ENCODE measurements at places on chromosomes 5 and 9. TPM values are rescaled to one million over a fixed set of nuclear protein-coding genes. Genes with fewer than 3 reads are reported as not detected.
A peak's percentile ranks its signal among the peaks of the same experiment; 100 is the strongest.

Gene PAPPA
- 7.0 TPM for total RNA-seq

Gene ERGIC1
- 257 TPM for total RNA-seq

Gene PCDHB3
- total RNA-seq = 0.42 TPM

Gene CKMT2
- not detected for total RNA-seq

Gene ECM2
- 13.5 TPM for total RNA-seq

Gene TBC1D9B
- total RNA-seq = 162 TPM

Gene OR13C2
- not detected for total RNA-seq

DNA sequence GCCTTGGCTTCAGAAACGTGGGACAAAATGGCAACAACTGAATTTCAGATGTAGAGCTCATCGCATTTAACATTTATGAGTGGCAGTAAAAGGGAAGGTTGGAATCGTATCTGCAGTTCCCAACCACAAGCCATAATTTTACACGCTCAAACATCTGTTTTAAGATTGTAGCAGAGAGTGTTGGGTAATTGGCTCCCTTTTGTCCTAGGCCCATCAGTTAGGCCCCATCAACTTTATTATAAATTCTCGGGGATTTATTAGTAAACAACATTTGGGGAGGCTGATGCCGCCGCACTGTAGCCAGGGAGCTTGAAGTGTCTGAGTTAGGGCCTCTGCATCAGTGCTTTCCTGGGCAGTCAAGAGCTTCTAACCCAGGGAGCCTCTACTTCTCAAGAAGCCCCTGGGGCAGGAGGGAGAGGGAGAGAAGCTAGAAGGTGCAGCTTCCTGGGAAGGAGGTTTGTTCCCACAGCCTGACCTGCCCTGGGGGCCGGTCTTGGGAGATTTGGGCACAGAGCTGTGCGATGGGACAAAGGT is 66.2 kb downstream of the HSPA4 start:
- H3K4me3 ChIP-seq = no peak overlapping the region
- no peaks in the 10 kb centered on the region for H3K36me3 ChIP-seq
- H3K27ac ChIP-seq = no peak overlapping the region

DNA sequence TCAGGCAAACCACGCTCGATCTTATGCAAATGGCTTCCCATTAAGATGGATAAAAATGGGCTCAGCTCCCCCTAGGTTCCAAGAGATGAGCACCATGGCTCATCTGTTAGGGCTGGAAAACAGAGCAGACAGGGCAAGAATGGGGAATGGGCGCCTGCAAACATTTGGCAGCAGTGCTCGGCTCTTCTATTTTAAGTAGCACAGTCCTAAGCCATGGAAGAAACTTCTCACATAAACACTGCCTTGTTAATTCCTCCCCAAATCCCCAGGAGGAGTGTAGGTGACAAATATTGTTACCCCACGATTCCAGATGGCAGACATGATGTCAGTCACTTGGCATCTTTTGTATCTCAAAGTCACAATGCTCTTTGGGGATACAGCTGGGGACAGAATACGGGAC is 221.8 kb downstream of the ICE1 start:
- H3K36me3 ChIP-seq = no peaks in the 10 kb centered on the region
- H3K4me3 ChIP-seq = no peak overlapping the region
- no peak for DNase-seq
- H3K27me3 ChIP-seq = peaks cover 8% of the 10 kb centered on the region
- H3K4me1 ChIP-seq = no peaks in the 10 kb centered on the region

DNA sequence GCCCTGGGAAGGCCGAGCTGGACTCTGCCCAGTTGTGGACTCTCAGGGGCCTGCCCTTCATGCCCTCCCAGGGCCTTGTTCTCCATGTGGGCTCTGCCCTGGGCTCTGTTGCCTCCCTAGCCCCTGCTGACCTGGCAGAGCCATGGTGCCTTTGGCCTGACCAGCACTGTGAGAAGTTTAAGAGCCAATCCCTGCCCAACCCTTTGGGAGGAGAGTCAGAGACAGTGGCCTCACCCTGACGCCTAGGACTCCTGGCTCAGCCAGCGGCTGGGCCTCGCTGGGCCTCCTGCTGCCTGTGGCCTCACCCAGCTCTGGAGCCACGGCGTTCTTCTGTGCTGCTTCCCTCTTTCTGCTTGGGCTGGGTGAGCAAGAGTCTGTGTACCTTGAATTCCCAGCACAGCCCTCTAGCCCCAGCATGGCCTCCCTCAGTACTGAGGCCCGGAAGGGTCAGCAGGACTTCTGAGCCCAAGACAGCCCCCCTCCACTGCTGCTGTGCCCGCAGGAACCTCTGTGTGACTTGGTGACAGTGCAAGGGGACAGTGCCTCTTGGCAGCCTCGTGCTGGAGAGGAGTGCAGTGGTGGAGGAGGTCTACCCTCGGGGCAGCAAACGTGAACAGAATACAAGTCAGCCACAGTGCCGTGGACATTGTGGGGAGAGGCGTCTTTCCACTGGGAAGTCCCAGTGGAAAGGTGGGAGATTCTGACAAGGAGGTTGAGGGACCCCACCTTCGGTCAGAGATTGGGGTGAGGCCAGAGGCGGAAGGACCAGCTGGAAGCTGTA is 97.4 kb downstream of the CACNA1B start:
- no peak overlapping the region for H3K27ac ChIP-seq
- H3K36me3 ChIP-seq = no peaks in the 10 kb centered on the region
- no peaks in the 10 kb centered on the region for H3K27me3 ChIP-seq
- no peak overlapping the region for H3K4me3 ChIP-seq
- DNase-seq = no peak

GRCh38 chr9:89382026-89382986 is 64.0 kb downstream of the SECISBP2 start:
- no peak overlapping the region for H3K4me3 ChIP-seq
- H3K27me3 ChIP-seq = no peaks in the 10 kb centered on the region
- no peaks in the 10 kb centered on the region for H3K36me3 ChIP-seq
- H3K27ac ChIP-seq = no peak overlapping the region
- DNase-seq = no peak
- H3K4me1 ChIP-seq = no peaks in the 10 kb centered on the region

GRCh38 chr5:137366526-137366925 is 132.6 kb downstream of the SPOCK1 start:
- H3K36me3 ChIP-seq = no peaks in the 10 kb centered on the region
- H3K4me3 ChIP-seq = no peak overlapping the region
- H3K27me3 ChIP-seq = no peaks in the 10 kb centered on the region
- no peak overlapping the region for H3K27ac ChIP-seq
- DNase-seq = no peak

DNA sequence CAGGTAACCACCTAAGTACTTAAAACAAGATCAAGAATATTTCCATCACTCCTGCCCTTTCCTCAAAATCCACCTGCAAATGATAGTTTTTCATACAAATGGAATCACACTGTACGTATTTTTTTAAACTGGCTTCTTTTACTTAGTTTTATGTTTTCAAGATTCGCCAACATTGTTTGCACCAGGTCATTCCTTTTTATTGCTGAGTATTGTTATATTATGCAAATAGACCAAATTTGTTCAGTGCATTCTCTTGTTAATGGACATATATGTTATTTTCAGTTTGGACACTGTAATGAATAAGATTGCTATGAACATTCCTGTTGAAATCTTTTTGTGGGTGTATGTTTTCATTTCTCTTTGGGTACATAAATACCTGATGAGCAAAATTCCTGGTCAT is 8.3 kb upstream of the ANKRD31 start:
- no peaks in the 10 kb centered on the region for H3K4me1 ChIP-seq
- no peaks in the 10 kb centered on the region for H3K36me3 ChIP-seq
- H3K27ac ChIP-seq = no peak overlapping the region

DNA sequence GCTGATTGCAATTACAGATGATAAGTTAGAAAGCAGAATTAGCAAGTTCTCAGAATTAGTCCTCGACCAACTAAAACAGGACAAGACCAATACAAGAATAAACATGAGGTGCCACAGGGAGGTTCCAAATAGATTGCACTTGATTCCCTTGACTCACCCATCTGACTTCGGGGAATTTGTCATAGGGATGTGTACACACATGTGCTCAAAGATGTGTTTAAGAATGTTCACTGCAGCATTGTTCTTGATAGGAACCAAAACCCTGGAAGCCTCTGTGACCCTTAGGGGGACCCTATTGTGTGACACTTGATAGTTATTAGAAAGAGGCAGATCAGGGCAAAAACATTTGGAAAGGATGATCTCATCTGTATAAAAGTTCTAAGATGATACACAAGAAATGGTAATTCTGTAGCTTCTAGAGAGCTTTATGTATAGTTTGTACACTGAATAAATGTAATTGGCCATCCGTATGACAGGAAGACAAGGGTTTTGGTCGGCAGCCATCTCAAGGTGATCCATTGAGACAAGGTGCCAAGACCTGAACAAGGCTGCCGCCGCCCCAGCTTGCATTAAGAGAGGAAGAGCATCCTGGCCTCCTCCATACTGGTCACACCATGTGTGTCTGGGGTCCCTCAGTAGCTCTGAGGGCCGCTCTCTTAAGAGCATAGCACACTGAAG is 48.2 kb upstream of the GARNL3 start:
- H3K27me3 ChIP-seq = peaks cover 5% of the 10 kb centered on the region
- no peak for DNase-seq
- no peak overlapping the region for H3K4me3 ChIP-seq
- no peaks in the 10 kb centered on the region for H3K36me3 ChIP-seq
- peaks cover 6% of the 10 kb centered on the region for H3K4me1 ChIP-seq

DNA sequence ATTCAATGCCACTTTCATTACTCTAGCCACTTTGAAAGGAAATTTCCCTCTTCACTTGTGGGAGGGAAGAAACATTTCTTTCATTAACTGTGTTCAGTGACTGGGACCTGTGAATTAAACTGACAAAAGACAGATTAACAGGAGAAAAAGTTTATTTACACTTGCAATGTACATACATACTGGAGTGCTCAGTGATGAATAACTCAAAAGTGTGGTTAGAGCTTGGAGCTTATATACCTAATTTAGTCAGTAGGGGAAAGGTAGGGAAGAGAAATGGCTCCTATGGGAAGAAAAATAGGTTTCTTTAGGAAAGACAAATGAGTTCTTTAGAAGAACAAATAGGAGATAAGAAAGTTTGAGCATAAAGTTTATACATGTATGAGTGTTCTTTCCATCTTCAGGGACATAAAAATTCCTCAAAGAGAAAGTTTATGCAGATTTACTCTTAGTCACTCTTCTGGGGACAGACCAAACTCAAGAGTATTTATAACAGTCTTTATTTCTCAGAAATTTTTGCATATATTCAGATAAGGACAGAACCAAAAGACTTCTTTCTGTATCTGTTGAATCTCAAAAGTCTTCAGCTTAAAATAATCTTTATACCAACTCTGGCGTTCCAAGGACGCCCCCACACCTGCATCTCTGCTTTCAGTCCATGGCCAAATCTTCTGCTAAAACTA is 120.0 kb upstream of the RAI14 start:
- H3K27me3 ChIP-seq = no peaks in the 10 kb centered on the region
- H3K36me3 ChIP-seq = no peaks in the 10 kb centered on the region
- H3K4me1 ChIP-seq = peaks cover 26% of the 10 kb centered on the region
- DNase-seq = no peak
- H3K4me3 ChIP-seq = no peak overlapping the region

DNA sequence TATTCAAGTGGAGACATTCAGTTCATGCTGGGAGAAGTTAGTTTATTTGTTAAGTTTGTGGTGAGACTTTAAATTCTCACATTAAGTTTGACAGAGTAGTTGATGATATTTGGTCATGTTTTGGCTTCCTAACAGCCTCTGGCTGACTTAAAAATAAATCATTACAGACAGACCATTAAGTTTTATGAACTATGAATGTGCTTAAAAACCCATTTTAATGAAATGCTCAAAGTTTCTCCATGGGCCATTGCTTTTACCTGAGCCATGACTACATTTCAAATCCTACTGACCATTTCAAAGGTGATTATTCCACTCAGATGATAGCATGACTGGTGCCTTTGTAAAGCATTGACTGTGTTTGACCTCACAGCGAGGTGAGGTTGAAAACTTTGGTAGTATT is 192.7 kb downstream of the LRRC70 start:
- no peaks in the 10 kb centered on the region for H3K36me3 ChIP-seq
- no peak overlapping the region for H3K4me3 ChIP-seq
- no peak overlapping the region for H3K27ac ChIP-seq
- no peaks in the 10 kb centered on the region for H3K27me3 ChIP-seq

- no peaks in the 10 kb centered on the region for H3K27me3 ChIP-seq
- DNase-seq = no peak
- no peak overlapping the region for H3K27ac ChIP-seq
- H3K4me3 ChIP-seq = no peak overlapping the region
- peaks cover 9% of the 10 kb centered on the region for H3K4me1 ChIP-seq
Observed at GRCh38 chr5:147061431-147061830, 173.4 kb upstream of the STK32A start.

DNA sequence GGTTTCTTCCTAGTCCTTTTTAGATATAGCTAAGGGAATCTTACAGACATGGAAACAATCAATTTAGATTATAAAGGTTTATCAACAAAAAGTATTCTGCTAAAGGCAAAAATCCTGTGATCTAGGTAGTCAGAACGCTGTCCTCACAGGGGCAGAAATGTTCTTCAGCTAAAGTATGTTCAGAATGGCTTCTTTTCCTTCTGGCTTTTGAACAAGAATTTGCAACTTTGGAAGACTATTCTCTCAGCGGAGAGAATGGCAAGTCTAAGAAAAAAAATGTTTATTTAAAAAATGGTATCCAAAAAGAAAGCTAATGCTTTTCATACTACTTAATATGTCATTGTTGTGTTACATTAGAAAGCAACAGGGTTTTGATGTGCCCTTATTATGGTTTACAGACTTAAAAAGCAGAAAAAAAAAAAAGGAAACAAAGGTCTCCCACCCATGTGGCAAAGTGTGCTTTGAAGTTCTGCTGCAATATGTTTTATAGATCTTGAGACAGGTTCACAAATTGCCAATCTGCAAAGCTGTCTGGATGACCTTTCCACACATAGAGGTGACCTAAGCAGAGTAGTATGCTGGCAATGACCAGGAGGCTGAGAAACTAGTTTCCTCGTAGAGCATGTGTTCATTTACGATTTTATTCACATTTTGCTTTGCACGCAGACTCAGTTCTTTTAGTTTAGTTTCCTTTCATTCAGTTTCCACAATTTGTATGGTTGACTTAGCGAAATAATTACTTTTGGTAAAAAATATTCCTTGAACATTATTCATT is 45.1 kb upstream of the PJA2 start:
- H3K4me3 ChIP-seq = peak overlapping the region; percentile 8
- no peaks in the 10 kb centered on the region for H3K36me3 ChIP-seq
- peak; percentile 8 for DNase-seq
- H3K4me1 ChIP-seq = peaks cover 7% of the 10 kb centered on the region

- H3K4me1 ChIP-seq = no peaks in the 10 kb centered on the region
- H3K27ac ChIP-seq = no peak overlapping the region
- H3K27me3 ChIP-seq = no peaks in the 10 kb centered on the region
- no peak overlapping the region for H3K4me3 ChIP-seq
- H3K36me3 ChIP-seq = no peaks in the 10 kb centered on the region
Observed at GRCh38 chr5:33817301-33817700, 74.5 kb downstream of the ADAMTS12 start.
